ENCODE measurements at places on chromosomes 6 and 20. TPM values are rescaled to one million over a fixed set of nuclear protein-coding genes. Genes with fewer than 3 reads are reported as not detected.
A peak's percentile ranks its signal among the peaks of the same experiment; 100 is the strongest.

- peak; percentile 84 for DNase-seq
Observed at GRCh38 chr6:44456070-44456965, 68.8 kb downstream of the CDC5L start.

The DOK5 gene
- total RNA-seq, result 0.73 TPM

DNA sequence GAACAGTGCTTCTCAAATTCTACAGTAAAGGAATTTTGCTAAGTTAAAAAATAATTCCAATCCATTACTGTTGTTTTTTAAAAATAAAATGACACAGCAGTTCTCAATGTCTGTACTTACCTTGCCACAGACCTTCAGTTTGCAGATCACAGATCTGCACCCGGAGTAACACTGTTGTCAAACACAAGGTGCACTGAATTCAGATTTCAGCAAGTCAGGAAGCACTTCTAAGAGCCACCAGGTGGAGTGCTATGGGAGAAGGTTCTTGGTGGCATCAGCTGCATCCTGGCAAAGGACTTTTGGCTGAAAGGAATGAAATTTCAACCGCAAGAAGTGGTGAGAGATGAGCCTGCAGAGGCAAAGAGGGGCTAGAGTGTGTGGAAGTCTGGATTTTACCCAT, 17.4 kb downstream of the RSPH4A start:
- no peak for DNase-seq

GRCh38 chr6:99575544-99576227, 7.2 kb upstream of the CCNC start:
- DNase-seq, result no peak

The SPDEF gene
- total RNA-seq, result not detected

The FLRT3 gene
- total RNA-seq, result not detected

DNA sequence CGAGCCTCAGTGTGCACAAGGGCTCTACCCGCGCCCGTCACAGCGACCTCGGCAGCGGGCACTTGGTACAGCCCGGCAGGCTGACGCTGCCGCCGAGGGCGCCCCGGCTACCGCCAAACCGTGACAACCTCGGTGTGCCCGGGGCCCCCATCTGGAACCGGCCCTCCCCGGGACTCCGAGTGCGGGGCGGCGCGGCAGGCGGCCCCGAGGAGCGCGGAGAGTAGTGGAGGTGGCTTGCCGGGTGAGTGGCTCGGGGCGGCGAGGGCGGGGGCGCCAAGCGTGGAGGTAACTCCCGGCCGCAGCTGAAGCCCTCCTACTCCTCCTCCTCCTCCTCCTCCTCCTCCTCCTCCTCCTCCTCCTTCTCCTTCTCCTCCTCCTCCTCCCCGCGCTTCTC, at the start of gene ISM1:
TSS of gene ISM1 (plus strand) at position 371 of the 394 bp plus-strand sequence. CDS start 503 bp downstream, outside the sequence.
- peak; percentile 69 for DNase-seq

- DNase-seq, result no peak
Observed at GRCh38 chr20:40511478-40511877, 177.6 kb downstream of the MAFB start.

The REM1 gene
- total RNA-seq, result 1.8 TPM

The SUN5 gene
- total RNA-seq, result not detected

The RBPJL gene
- total RNA-seq, result not detected

The CST2 gene
- not detected for total RNA-seq
